ENCODE measurements at places on chromosomes 3 and 15. TPM values are rescaled to one million over a fixed set of nuclear protein-coding genes. Genes with fewer than 3 reads are reported as not detected.

The CELSR3 gene
- total RNA-seq = 9.8 TPM

The NUSAP1 gene
- 113 TPM for total RNA-seq

GRCh38 chr3:43497422-43497821 lies 124.4 kb downstream of the ANO10 start:
- no peak for DNase-seq
- no peak overlapping the region for H3K27ac ChIP-seq
- no peaks in the 10 kb centered on the region for H3K27me3 ChIP-seq
- no peaks in the 10 kb centered on the region for H3K36me3 ChIP-seq
- H3K4me1 ChIP-seq = peaks cover 8% of the 10 kb centered on the region

- H3K4me1 ChIP-seq = peaks cover 15% of the 10 kb centered on the region
- no peak for DNase-seq
- no peak overlapping the region for H3K27ac ChIP-seq
- H3K4me3 ChIP-seq = peak overlapping the region; percentile 33
- peaks cover 20% of the 10 kb centered on the region for H3K36me3 ChIP-seq
- no peaks in the 10 kb centered on the region for H3K27me3 ChIP-seq
Measured at GRCh38 chr15:32802286-32802936, 84.6 kb downstream of the GREM1 start.

- peaks cover 15% of the 10 kb centered on the region for H3K4me1 ChIP-seq
- H3K36me3 ChIP-seq = no peaks in the 10 kb centered on the region
- H3K27ac ChIP-seq = no peak overlapping the region
- peak overlapping the region; percentile 61 for H3K4me3 ChIP-seq
- H3K27me3 ChIP-seq = peaks cover 86% of the 10 kb centered on the region
Measured at GRCh38 chr15:59439576-59439975, 1.6 kb downstream of the FAM81A start.

GRCh38 chr3:115021061-115021460 lies 126.0 kb downstream of the ZBTB20 start:
- no peak overlapping the region for H3K27ac ChIP-seq
- H3K36me3 ChIP-seq = peaks cover 3% of the 10 kb centered on the region
- H3K27me3 ChIP-seq = no peaks in the 10 kb centered on the region
- H3K4me3 ChIP-seq = no peak overlapping the region

DNA sequence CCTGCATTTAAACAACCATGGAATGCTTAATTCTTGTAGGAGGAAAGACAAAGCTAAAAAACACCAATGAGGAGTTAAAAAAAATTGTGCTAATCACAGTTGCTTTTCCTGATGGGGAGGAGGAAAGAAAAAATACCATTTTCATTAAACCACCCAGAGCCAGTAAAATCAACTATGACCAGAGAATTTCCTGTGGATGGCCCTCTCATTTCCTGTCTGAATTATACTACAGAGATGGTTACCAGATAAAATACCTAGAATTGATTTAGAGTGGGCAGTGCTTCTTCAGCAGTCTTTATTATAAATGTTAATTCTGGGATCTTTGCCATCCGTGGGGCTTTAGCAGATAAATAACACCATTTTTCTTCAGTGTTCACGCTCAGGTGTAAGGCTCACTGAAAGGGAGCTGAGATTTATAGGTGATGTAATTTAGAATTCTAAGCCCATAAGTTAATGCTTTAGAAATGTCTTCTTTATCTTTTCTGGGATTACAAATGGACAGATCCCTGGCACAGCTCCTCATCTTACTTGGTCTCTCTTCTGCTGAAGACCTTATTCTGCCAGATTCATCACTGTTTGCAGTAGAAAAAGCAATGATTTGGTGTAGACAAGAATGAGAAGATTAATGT lies 37.9 kb downstream of the RETNLB start:
- H3K36me3 ChIP-seq = no peaks in the 10 kb centered on the region
- H3K4me3 ChIP-seq = no peak overlapping the region
- H3K4me1 ChIP-seq = peaks cover 8% of the 10 kb centered on the region
- peaks cover 14% of the 10 kb centered on the region for H3K27me3 ChIP-seq

Measured in type B pancreatic cell (in vitro differentiated cells).